ENCODE measurements at places on chromosomes 4 and X.
A peak's percentile ranks its signal among the peaks of the same experiment; 100 is the strongest.

- DNase-seq, result no peak
These were observed 9.1 kb downstream of the NSD2 start for GRCh38 chr4:1880332-1880731.

GRCh38 chr4:27000820-27001219 is 140.2 kb downstream of the STIM2 start:
- DNase-seq, result no peak

- DNase-seq, result no peak
These were observed 572.5 kb downstream of the MAGEB5 start for GRCh38 chrX:26788402-26788998.

DNA sequence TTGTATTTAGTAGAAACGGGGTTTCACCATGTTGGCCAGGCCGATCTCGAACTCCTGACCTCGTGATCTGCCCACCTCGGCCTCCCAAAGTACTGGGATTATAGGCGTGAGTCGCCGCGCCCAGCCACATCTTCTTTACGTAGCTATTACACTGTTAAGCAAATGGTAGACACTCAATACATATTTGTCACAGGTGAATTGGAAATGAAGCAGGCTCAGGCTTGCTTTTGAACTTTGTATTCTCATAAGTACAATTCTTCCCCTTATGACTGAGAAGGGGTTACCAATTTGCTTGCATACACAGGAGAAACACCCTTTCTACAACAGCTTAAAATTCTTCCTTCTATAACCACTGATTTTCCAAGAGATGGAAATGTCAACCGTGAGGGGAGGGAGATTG is 787 bp upstream of the SRPX2 start:
- no peak for DNase-seq

- DNase-seq, result no peak
These were observed 82.5 kb upstream of the GC start for GRCh38 chr4:71866212-71866885.

DNA sequence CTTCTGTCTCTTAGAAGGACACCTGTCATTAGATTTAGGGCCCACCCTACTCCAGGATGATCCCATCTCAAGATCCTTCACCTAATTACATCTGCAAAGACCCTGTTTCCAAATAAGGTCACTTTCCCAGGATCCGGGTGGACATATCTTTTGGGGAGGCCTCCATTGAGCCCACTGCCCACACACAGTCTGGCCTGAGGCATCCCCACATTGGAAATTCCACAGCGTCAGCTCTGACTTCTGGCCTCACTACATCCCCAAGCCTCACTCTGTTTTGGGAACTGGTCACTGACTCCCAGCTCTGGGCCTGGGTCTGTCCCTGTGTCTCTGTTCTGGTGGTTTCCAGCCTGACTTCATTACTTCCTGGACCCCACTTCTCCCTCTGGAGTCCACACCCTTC is 285.5 kb downstream of the CRLF2 start:
- DNase-seq, result no peak

GRCh38 chrX:81259714-81260395 is 58.0 kb downstream of the SH3BGRL start:
- DNase-seq, result no peak

DNA sequence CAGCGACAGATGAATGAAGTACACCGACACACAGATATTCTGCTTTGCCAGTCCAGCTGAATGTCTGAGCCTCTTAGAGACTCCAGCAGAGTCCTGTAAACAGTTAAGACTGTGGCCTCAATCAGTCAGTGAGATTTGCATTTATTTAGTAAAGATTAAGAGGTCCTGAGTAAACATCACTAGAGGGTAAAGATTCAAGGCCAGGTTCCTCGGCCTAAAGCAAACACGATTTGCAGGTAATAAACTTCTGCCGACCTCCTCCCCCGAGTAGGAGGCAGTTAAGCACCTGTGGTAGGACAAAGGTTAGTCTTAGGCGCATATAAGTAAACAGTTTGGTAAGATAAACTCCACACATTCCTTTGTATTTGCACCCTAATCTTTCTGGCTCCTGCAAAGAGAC is 99.6 kb downstream of the CFAP47 start:
- peak; percentile 10 for DNase-seq

GRCh38 chr4:38757945-38758600 is 24.7 kb downstream of the TLR10 start:
- DNase-seq, result no peak

DNA sequence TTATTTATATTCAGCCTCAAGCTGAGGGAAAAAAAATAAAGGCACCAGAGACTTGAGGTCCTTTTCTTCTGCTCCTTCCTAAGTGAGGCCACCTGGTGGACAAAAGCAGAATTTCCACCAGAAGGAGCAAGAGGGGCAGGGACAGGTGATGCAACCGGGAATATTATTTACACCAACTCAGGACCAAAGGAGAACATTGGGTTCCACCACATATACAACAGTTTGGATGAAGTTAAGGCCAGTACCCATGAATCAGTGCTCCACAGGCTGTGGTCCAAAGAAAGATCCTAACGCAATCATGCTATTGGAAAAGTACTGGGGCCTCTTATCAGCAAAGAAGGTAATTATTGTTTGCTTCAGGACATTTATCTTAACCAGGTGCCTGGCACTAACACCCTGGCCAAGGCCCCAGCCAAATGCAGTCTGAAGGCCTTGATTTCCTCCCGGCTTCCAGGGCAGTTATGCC is 57.4 kb downstream of the TSC22D3 start:
- DNase-seq, result peak; percentile 43

- no peak for DNase-seq
These were observed 279.8 kb downstream of the DHRSX start for GRCh38 chrX:2220829-2221567.

DNA sequence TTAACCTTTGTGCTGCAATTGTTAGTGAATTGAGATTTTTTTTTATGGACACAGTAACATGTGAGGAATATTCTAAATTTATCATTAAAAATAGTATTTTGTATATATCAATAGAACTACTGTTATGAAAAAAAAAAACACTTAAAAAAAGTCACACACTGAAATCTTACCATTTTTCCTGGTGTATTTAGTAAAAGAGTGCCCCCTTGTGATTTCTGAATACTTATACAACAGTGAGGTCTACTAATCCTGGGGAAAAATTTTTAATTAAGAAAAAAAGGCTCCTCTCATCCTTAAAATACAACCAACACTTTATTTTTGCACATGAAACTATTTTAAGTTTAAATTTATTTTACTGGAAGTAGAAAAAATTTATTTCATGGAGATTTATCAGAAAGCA is 56.4 kb upstream of the SPOCK3 start:
- no peak for DNase-seq

GRCh38 chrX:34112459-34112858 is 19.7 kb downstream of the FAM47A start:
- no peak for DNase-seq

DNA sequence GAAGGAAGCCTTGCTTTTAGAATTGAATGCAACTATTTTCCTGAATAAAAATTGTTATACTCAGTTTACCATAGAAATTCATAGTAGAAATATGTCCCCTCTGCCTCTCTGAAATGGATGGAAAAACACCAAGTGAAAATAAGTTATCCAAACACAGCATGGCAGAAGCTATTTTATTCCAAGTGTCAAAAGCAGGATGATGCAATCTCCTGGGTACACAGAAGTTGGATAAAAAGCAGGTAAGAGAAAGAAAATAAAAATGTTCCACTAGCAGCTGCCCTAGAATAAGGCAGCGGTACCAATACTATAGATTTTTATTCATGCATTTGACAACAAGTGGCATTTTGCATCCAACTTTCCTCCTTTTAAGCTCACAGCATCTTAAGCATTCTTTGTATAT is 89.0 kb upstream of the TENT5D start:
- DNase-seq, result no peak

- DNase-seq, result no peak
These were observed 69.4 kb downstream of the NSG1 start for GRCh38 chr4:4456351-4456750.

GRCh38 chrX:77510007-77510406 is 62.8 kb downstream of the FGF16 start:
- DNase-seq, result no peak

DNA sequence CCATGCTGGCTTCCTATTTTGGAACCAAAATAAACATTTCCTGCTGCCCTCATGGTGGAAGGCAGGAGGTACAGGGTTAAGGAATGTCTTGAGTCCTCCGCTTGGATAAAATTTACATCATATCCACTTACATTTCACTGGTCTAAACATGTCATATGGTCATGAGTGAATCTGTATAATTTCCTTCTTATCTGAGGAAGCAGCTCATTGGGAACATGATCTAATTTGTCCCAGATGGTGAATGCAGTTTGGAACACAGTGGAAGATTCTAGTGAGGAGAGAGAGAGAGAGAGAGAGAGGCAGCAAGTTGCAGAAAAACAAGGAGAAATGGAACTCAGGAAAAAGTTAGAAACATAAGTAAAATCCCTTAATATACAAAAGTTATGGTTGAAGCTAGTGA is 46.8 kb downstream of the MXRA5 start:
- DNase-seq, result no peak
